ENCODE measurements at places on chromosomes 2 and 18. TPM values are rescaled to one million over a fixed set of nuclear protein-coding genes. Genes with fewer than 3 reads are reported as not detected.
A peak's percentile ranks its signal among the peaks of the same experiment; 100 is the strongest.

DNA sequence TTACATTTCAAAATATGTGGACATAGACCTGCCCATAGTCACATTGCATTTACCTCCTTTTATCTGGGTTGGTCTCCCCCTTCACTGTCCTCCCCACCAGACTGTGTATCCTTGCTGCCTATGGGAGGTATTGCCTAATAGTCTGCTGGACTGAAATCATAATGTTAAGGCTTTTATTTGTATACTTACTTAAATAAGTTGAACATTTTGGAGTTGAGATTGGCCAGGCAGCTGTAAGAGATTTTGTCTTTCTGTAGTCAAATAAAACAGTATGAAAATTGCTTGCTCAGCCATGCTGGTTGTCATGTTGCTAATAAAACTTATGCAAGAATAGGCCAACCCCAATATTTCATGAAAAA is 280.9 kb downstream of the PTPRM start:
- DNase-seq = no peak

- no peak for DNase-seq
These were observed 304.8 kb downstream of the TRIB2 start for GRCh38 chr2:13021470-13021957.

DNA sequence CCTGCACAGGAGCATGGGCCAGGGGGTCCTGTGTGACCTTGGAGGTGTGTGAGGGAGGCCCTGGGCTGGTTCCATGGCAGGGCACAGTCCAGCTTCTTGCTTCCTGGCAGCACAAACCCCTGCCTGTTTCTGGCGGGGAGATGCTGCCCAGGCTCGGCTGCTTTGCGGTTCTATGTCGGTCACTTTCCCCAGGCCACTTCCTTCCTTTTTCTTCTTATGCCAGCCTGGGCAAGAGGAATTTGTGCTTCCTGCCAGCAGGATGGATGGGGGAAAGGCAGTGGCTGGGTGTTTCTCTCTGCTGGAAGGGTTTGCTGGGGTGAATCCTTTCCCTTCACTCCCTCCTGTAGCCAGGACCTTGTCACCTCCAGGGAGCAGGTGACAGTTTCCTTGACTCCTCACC is 24.3 kb downstream of the ASAP2 start:
- no peak for DNase-seq

DNA sequence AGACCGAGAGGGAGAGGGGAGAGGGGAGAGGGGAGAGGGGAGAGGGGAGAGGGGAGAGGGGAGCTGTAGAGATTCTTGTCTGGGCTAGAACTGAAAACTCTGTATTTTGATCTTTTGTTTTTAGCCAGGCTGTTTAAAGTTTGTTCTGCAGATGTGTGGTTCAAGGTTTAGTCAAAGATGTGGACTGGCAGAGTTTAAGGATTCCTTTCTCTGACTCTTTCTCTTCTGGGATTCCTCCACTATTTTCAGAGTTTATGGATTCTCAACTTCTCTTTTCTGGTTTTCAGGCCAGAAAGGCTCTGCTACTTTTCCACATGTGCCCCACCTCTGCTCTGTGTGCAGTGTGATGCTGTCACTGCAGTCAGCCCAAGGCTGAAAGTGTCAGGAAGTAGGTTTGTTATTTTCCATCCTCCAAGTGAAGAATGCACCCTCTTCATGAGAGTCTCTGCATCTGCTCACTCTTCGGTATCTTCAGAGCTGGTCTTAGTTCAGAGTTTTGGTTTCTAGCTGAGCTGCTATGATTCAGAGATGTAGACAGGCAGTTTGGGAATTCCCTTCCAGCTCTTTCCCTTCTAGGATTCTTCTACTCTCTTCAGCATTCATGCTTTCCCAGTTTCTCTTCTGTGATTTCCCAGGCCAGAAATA is 130.9 kb upstream of the SMAD7 start:
- no peak for DNase-seq

- peak; percentile 6 for DNase-seq
These were observed 61.1 kb downstream of the PRKCE start for GRCh38 chr2:45712570-45712969.

DNA sequence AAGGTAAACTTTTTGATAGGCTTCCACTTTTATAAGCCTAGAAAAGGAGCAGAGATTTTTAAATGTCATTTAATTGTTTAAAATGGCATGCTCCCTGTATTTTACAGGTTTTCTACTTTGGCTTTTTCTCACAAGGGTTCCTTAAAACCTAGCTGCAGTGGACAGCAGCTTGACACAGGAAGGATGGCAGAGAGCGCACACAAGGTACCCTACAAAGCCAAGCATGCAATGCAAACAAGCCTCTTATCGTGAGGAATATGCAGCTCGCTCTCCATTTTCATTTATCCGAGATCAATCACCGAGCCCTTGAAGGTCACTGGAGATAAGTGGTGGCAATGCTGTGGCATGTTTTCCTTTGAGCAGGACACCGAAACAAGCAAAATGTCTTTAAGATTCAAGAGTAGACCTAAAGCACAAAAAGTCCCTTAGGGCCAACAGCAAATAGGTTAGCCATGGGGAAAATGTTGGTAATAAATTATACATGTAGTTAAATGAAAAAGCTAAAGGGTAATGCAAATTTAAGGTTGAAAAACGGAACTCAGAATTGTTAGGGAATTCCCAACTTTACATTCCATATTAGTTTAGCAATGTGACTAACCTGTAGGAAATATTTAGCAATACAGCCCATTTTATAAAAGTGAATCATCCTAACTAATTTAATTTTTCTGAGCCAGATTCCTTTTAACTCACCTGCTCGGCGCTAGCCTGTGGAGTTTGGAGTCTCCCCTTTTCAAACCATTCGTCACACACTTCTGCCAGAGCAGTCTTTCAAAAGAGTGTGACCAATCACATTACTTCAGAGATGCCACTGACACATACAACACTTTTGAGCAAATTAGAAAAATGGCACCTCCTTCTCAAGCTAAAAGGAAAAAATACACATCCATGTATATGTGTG is 337.9 kb upstream of the PKDCC start:
- no peak for DNase-seq

GRCh38 chr2:151297882-151298281 is 8.4 kb upstream of the NMI start:
- no peak for DNase-seq

GRCh38 chr2:235170536-235171521 is 219.0 kb downstream of the SH3BP4 start:
- peak; percentile 57 for DNase-seq

GRCh38 chr2:17800219-17800618 is 16.0 kb upstream of the MSGN1 start:
- no peak for DNase-seq

DNA sequence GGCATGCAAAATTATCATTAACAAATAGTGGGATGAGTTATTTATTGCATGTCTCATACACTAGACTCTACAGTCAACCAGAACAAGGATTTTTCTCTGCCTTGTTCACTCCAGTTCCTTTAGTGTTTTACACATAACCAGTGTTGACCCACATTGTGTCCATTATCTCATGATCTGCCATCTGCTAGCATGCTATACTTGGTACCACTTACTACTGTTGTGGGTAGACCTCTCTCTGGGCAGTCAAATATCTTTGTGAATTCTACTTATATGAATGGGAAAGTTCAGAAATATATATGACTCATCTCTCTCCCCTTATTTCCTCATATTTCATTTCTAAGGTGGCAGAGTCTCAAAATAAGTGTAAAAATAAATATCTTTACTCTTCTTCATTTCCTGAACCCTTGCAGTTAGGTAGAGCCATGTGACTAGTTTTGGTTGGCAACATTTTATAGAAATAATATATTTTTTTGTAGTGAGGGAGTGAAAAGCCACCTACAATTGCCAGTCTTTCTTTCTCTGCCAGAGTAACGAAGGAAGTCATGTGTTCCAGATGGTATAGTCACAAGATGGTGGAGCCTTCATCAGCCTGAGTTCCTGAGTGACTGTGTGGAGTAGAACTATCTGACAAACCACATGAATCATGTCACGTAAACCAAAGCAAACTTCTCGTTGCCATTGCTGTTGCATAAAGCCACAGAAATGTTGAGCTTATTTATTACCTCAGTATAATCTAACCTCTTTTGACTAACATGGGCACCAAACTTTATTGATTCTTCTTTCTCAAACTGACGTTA is 704.0 kb downstream of the RNF144A start:
- no peak for DNase-seq

GRCh38 chr2:157946919-157947557 is 70.9 kb upstream of the ACVR1 start:
- no peak for DNase-seq

DNA sequence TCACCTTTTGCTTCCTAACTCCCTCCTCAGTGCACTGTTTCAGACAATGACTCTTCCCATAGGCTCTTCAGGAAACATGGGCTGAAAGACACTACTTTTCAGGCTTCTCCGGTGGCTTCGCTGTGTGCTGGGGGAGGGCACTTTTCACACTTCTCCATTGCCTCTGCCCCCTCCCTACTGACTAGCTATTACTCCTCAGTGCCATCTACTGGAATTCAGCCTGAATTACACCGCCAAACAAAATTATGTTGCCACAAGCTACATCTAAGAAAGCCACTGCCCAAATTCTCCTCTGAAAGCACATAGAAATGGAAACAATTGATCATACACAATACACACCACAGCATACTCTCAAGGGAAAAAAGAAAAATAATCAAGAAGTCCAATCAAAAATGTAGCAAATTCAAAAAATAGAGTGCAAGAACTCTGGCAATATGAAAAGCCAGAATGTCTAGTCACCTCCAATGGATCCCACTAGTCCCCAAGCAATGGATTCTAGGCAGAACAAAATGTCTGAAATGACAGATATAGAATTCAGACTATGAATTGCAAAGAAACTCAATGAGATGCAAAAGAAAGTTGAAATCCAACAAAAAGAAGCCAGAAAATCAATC is 1139.4 kb upstream of the GYPC start:
- no peak for DNase-seq

- DNase-seq = no peak
These were observed 21.0 kb upstream of the NRP2 start for GRCh38 chr2:205661281-205661680.

- no peak for DNase-seq
These were observed 4.3 kb upstream of the GBX2 start for GRCh38 chr2:236172255-236173035.

DNA sequence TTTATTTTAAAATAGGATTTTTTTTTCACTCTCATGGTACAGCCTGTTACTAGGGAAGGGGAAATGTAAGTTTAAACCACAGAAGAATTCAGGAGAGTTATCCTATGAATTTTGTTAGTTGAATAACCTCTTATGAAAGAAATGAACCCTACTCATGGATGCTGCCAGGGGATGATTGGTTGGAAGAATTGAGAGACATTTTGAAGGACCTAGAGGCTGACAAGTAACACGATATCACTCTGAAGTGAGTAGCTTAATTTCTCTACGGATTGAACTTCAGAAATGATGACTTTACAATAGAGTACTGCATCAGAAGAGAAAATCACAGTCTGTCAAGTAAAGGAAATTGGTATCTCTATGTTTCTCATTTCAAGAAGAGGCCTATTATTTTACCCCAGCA is 1346.2 kb downstream of the SUCLG1 start:
- DNase-seq = no peak

- DNase-seq = no peak
These were observed 45.3 kb downstream of the ADCYAP1 start for GRCh38 chr18:949724-950631.

DNA sequence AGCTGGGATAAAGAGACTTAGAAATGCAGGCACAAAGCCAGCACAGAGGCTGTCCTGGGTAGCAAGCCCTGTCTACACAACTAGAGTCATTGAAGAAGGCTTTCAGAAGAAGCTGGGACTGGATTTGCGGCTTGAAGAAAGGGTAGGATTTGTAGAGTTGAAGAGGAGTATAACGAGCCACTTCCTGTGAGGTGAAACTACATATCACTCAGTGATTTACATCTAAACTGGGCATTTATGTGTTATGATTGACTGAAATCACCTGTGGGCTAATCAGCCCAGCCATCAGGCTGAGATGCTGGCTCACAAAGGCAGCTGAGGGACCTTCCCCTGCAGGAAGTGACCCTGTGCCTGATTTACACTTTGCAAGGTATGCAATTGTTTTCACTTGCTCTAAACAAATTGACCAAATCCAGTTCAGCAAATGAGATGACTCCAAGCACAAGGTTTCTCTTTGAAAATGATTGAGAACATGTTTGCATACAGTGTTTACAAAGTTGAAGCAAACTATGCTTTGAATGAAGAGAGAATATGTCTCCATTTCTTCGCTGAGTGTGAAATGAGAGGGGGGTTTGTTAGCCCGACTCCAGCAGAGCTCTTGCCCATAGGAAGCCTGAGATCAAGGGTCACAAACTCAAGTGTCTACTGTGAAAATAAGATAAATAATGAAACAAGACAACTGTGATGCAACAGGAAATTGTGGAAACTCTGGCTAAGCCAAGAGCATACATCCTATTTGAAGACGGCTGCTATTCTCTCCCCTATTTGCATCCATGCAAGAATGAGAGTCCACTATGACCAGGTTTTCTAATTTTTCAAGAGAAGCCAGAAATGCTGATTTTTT is 69.3 kb upstream of the HK2 start:
- DNase-seq = no peak

DNA sequence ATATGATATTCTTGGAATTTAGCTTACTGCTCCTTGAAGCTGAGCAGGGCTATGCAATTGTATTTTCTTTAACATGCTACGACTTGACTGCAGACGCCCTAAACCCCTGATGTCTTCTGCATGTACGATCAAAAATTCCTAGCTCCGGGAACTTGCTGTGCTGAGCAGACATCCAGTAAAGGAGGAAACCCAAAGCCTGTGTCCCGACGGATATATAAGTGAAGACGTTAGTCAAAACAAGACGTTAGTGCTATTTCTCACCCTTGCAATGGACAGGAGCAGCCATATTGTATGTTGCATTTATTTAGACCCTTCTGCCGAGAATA is 51.5 kb downstream of the SETBP1 start:
- no peak for DNase-seq

GRCh38 chr18:38619129-38619528 is 1053.5 kb upstream of the CELF4 start:
- DNase-seq = no peak

DNA sequence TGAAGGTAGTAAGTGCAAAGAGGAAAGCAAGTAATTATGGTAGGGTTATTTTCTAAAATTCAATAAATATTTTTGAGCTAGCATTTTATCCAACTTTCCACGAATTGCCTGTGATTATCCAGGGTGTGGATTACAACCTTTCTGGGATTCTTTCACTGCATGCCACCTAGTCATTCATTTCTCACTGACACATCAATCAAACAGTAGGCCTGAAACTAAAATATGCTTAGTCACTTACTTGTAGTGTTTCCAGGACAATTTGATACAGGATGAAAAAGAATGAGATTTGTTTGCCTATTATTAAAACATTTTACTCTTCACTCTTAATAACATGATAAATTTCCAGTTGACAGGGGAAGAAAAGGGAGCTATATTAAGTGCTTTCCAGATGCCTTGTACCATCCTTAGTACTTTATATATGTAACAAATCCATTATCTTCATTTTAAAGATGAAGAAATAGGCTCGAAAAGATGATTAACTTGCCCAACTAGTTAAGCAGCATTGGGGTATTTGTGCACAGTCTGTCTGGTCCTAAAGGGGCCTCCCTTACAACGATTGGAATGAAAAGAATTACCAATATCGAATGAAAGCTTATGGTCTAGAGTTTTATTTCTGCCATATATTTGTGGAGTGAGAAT is 70.4 kb downstream of the KCTD1 start:
- no peak for DNase-seq

The CRYGD gene
- total RNA-seq = not detected

The C2orf76 gene
- 5.5 TPM for total RNA-seq

The CPLX4 gene
- total RNA-seq = not detected

The LINC00305 gene
- not detected for total RNA-seq

The SOX11 gene
- not detected for total RNA-seq

The LHCGR gene
- not detected for total RNA-seq

The ELMOD3 gene
- 15.5 TPM for total RNA-seq
